ENCODE measurements at places on chromosomes 11 and 22.

GRCh38 chr11:77080643-77081210, 14.0 kb downstream of the CAPN5 start:
- no peak for DNase-seq

DNA sequence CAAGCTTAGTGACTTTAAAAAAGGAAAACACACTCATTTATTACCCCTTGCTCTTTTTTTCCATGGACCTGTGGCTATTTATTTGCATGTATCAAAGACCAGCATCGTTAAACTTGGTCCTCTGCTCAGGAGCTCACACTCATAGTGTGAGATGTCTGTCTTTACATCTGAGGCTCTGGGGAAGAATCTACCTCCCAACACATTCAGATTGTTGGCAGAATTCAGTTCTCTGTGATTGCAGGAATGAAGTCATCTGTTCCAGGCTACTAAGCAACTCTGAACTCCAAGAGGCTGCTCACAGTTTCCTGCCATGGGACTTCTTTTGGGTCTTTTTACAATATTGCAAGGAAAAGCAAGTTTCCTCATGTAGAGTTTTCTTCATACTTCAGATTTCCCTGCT, 138.8 kb downstream of the LRRC4C start:
- DNase-seq = no peak

DNA sequence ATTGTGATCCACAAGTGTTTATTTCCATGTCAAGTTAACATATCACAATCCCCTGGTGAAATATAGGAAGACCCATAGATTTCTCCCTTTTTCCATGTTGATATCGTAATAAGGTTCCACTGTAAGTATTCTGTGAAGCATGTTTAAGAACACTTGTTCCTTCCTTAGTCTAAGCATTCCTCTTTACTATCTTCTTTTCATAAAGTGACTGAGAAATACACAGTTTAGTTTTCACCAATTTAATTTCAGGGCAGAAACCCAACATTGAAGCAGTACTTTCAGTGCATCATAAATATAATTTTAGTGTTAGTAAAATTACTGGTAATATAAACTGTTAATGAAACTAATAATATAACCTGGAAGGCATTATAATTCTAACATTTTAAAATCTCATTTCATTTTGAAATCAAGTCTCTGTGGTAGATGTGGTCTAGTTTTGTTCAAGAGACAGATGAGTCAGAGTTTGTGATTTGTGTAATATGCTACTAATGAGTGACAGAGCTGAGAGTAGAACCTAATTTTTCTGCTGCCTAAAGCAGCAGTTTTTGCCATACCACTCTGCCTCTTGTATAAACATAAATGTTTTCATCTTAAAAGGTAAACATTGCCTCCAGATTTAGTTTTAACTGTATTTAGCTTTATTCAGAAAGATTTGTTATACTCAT, 79.4 kb downstream of the ATM start:
- no peak for DNase-seq

GRCh38 chr11:11867720-11868119, 25.9 kb downstream of the USP47 start:
- no peak for DNase-seq

DNA sequence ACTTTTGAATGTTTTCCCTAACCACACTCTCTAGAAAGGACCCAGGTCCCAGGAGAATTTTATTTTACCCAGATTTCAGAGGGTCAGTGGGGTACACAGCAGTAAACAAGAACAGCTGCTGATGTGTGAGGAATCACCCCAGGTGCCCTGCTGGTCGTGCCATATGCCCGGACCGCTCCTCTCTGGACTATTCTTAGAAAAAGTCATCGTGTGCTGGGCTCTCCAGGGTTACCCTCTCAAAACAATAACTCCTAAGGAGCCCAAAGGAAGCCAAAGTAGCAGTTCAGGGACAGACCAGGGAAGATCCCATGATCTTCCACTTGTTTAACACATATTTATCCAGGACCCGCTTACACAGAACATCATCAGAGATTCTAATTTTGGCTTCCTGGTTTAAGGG, 29.7 kb downstream of the LRP4 start:
- DNase-seq = no peak

GRCh38 chr11:108906826-108907225, 242.0 kb downstream of the DDX10 start:
- no peak for DNase-seq

DNA sequence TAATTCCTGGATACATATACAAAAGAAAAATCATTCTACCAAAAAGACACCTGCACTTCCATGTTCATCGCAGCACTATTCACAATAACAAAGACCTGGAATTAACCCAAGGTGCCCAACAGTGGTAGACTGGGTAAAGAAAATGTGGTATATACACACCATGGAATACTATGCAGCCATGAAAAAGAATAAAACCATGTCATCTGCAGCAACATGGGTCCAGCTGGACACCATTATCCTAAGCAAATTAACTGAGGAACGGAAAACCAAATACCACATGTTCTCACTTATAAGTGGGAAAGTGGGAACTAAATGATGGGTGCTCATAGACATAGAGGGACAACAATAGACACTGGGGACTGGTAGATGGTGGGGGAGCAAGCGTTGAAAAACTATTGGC, 4.5 kb downstream of the TRPM5 start:
- DNase-seq = no peak

- DNase-seq = no peak
Measured at GRCh38 chr11:32597921-32598320, 14.3 kb downstream of the EIF3M start.

DNA sequence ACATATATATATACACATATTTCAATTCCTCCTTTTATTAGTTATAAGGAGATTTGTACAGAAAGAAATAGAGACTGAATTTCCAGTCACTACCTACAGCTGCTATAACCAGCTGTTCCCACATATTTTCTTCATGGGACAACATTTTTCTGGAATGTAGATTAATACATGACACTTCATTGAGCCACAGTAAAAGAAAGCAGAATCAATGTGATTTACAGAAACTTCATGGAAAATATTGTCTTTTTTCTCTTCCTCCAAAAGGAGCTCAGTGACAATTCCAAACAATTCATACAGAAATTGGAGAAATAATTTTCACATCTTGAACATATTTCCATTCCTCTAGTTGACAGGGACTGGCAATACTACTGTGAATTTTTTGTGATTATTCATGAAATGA, 249.2 kb downstream of the DLG2 start:
- DNase-seq = no peak

DNA sequence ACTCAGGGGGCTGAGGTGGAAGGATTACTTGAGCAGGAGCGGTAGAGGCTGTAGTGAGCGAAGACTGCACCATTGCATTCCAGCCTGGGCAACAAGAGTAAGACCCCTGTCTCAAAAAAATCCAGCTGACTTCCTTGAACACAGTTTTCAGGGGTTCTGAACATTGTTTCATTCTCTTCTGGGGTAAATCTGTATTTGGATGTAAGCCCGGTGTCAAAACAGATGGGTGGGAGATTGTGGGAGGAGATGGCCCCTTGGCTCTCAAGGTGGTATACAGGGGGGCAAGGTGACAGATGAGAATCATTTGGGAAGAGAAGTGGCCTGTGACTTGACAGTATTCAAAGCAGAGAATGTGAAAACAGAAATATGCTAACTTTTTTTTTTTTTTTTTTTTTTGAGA, 4.8 kb downstream of the ESAM start:
- DNase-seq = no peak

GRCh38 chr11:70312401-70313357, 42.2 kb downstream of the PPFIA1 start:
- no peak for DNase-seq

- peak; percentile 28 for DNase-seq
Measured at GRCh38 chr11:134413826-134414731, 2.0 kb upstream of the B3GAT1 start.

GRCh38 chr11:116721988-116722387, 50.8 kb downstream of the BUD13 start:
- peak; percentile 5 for DNase-seq

DNA sequence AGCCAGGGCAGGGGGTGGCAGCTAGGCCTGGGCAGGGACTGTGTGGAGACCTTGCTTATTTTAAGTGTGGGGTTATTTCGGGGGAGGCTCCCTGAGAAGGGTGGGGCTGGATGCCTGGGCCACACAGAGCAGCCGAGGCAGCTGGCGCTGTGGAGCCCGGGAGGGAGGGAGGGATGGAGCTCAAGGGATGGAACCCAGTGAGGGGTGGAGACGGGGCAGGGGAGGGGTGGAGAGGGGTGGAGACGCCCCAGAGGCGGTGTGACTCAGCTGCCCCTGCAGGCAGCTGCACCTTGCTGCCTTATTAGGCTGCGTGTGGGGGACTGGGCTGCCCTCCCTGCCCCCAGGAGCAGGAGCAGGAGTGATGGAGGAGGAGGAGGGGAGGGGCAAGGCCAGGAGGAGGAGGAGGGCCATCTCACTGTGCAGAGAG, 9.8 kb upstream of the TSSC4 start:
- DNase-seq = no peak

- DNase-seq = no peak
Measured at GRCh38 chr11:122656631-122657101, 1.1 kb downstream of the UBASH3B start.

DNA sequence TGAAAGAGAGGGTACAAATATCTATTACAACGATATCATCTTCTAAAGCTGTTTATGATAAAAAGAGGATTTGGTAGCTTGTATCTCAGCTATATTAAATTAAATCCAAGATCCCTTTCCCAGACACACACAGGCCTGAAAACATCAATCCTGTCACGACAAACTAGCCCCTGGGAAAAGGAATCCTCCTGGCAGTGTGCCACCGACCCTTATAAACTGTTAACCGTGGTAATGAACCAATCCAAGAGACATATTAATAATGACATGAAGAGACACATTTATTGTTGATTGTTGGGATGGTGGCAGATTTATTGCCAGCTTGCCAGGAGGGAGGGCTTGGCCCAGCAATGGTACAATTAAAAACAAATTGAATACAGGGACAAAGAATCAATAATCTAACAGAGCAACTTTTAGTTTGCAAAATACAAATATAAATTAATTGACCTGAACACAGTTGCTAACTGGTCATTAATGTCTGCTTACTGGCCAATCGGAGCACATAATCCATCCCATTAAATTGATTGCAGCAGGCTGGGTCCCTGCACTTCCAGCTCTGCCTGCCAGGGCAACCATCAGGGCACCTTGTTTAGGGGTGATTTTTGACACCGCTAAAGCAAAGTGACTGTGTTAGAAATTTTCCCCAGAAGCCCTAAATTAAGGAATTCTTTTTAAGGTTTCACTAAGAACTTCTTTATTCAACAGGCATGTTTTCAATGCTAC, 887.6 kb downstream of the OPCML start:
- DNase-seq = no peak

- DNase-seq = no peak
Measured at GRCh38 chr11:64753380-64754123, 6.2 kb downstream of the PYGM start.

DNA sequence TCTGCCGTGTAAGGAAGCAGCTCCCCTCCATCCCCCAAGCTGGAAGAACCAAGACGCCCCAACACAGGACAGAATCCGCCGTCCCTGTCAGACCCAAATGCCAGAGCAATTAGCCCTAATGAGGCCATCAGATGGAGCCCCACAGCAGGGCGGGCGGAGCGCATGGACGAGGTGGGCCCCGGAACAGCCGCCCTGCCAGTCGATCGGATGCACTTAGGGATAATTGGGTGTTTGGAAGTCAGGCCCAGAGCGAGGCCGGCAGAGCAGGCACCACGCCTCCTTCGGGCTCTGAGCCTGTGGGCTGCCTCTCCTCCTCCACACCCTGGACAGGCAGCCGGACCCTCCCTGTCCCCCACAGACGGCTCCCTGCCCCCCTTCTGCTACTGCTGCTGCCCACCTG, 5.5 kb upstream of the TH start:
- no peak for DNase-seq

GRCh38 chr11:2549080-2549479, 104.3 kb downstream of the KCNQ1 start:
- DNase-seq = no peak

Data from midbrain (tissue), 1 donor.